ENCODE measurements at places on chromosomes 12 and 14. TPM values are rescaled to one million over a fixed set of nuclear protein-coding genes. Genes with fewer than 3 reads are reported as not detected.
A peak's percentile ranks its signal among the peaks of the same experiment; 100 is the strongest.

Gene EXOC3L4
- total RNA-seq: 1.0 TPM

Gene KCNA5
- total RNA-seq: 0.25 TPM

Gene PLCZ1
- total RNA-seq: 13.4 TPM

Gene PGF
- total RNA-seq: 6.5 TPM

Gene GZMH
- not detected for total RNA-seq

Gene ZNF140
- total RNA-seq: 33.9 TPM

Gene ZFHX2
- total RNA-seq: 9.2 TPM

Gene NGB
- 1.3 TPM for total RNA-seq

Gene PCK2
- total RNA-seq: 30.6 TPM

Gene CLECL1
- total RNA-seq: not detected

Gene RARG
- total RNA-seq: 12.1 TPM

Gene SMIM41
- 15.6 TPM for total RNA-seq

Gene INHBC
- total RNA-seq: 1.8 TPM

GRCh38 chr14:92058006-92058917, 18.4 kb upstream of the TRIP11 start:
- no peak for DNase-seq

GRCh38 chr12:50537538-50537919, 32.7 kb downstream of the DIP2B start:
- no peak for DNase-seq

- no peak for DNase-seq
These were observed 96.8 kb upstream of the NTF3 start for GRCh38 chr12:5335069-5335468.

GRCh38 chr12:92493816-92494215, 209.0 kb upstream of the PLEKHG7 start:
- no peak for DNase-seq

DNA sequence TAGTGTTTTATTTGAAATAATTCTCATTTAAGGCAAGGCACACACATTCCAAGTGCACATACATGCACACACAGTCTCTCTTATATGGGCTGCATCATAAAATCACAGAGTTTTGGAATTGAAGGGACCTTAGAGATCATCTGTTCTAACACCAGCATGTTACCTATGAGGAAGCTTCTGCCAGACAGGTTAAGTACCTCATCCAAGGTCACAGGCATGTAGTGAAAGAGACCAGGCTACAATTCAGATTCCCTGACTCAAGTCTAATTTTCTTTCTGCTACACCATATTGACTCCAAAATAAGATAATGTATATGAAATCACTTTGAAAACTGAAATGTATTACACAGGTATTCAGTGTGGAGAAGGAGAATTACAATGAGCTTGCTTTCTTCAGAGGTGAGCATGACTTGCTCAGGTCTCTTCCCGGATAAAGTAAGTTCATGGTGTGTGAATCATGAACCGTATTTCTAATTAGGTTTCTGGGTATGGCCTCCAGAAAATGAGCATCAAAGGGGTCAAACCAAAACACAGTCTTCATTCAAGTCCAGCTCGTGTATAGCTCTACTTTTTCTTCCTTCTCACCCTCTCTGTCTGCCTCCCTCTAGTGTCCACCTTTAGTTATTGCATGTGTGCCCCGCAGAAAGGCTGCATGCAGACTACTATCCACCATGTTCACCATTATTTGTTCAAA, 411.9 kb downstream of the FUT8 start:
- peak; percentile 57 for DNase-seq

DNA sequence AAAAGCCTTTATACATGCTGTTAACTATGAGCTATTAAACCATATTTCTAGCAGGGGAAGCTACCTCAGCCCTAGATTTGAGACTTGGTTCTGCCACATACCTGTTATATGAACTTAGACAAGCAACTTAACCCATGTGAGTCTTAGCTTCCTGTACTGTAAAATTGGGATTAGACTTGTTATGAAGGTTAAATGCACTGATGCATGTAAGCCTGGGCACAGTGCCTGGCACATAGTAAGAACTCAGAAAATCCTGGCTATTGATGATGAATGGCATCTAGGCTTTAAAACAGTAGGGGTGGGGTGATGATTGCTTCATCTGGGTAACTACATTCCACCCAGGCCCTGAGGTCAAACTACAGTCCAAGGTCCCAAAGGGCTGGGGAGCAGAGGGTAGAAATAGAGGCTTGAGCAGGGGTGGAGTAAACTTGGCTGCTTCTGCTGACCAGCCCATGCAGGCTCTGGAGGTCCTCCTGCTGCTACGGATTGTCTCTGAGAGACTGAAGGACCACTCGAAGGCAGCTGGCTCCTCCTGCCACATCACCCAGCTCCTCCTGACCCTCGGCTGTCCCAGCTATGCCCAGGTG, 11.3 kb downstream of the ESPL1 start:
- DNase-seq: no peak

- no peak for DNase-seq
These were observed 75.0 kb upstream of the HIF1A start for GRCh38 chr14:61620130-61620946.

DNA sequence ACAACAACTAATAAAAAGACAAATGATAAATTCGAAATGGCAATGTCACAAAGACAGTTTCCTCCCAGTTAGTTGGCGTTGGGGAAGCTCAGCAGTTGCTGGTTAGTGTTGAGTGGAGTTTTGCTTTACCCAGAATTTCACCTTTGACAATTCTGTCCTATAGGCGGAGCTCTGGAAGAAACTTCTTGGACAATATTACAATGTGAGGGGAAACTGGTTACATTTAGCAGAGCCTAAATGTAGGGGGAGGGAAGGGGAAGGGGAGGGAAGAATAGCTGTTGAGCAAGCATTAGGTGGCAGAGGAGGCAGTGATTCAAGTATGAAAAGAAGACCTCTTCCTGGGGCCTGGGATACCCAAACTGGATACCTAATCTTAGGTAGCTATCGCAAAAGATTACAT, 51.4 kb downstream of the BDKRB1 start:
- DNase-seq: no peak

GRCh38 chr12:115336506-115336905, 652.5 kb upstream of the TBX3 start:
- DNase-seq: no peak

- DNase-seq: no peak
These were observed 167.9 kb downstream of the CAND1 start for GRCh38 chr12:67437011-67437410.

DNA sequence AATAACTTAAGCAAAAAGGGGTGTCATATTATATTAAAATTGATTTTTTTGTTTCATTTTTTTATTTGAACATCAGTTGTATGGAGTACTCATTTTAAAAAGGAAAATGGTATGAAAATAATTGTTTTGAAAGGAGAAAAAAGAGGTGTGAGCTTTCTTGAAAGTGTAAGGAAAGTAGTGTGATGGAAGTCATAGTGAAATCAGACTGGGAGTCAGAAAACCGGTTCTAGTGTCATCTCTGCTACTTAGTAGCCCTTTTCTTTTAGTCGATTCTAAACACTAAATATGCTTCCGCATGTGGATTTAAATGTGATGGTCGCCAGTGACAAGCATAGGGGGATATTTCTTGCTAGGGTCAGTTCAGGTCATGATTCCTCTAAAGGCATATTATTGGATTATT, 1.8 kb upstream of the DYRK2 start:
- no peak for DNase-seq

DNA sequence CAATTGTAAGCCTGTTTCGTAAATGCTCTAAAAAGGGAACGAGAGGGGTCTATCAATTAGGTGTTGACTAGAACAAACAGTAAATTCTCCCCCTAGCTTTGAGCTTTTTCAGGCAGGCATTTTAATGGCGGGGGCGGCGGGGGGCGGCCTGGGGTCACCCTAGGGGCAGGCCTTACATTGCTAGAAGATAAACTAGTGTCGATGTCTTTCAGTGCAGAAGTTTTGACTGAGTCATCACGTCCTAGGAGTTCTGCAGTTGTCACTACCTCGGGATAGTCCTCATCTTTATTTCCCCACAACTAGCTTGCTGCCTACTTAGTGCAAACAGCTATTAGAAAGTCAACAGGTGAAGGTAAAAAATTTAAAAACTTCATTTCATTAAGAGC, 1.6 kb downstream of the ATP6V1D start:
- DNase-seq: no peak

GRCh38 chr14:22482782-22483553, 106.1 kb downstream of the DAD1 start:
- DNase-seq: no peak

DNA sequence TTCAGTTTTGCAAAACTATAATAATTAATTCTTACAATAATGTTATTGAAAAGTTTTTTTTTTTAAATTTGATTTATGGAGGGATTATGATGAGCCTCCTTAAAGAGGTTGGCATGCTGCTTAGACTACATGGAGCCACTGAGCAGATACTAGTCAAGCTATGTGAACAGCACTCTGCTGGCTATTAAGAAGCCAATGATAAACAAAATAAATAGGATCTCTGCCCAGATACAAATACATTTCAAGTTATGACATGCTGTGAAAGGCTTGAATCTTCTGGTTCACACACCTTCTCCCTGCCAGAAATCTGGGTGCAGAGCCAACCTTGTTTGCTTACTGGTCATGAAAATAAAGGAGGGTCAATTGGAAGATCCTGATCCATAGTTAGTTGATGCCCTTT, 107.4 kb upstream of the NAV3 start:
- no peak for DNase-seq

GRCh38 chr12:100795174-100795799, 711 bp downstream of the ANO4 start:
- no peak for DNase-seq

GRCh38 chr12:104083769-104084475, 19.6 kb downstream of the HCFC2 start:
- no peak for DNase-seq

GRCh38 chr12:130990034-130990433, 36.3 kb downstream of the ADGRD1 start:
- no peak for DNase-seq

DNA sequence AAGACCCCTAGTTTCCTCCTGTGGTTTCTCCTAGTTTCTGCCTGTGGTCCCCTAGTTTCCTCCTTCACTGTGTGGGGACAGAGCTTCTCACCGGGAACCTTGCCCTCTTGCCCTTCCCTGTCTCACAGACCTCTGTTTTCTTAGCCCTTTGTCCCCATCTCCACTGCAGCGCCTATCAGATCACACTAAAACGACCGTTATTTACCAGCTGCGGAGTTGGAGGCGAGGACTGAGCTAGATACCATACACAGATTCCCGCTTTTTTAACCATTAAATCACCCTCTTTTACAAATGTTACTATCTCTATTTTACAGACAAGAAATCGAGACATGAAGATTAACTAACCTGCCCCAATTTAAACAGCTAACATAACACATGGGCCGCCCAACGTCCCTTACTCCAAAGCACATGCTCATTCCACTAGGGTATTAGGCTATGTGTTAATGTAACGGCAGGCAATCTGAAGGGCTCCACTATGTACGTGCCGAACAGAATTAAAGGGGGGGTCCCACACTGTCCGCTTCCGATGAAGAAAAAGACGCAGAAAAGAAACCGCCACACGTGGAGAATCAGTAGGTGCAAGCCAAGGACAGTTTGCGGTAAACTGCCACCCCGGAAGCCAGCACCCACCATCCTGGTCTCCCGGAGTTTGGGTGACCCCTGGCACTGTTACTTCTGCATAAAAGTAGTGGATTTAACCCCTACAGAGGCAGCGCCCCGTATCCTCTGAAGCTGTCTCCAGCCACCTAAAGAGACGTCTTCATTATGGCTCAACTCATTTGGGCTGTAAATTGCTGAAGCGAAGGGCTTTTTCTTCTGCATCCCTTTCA, 1.9 kb upstream of the FKBP4 start:
- no peak for DNase-seq

- DNase-seq: no peak
These were observed 682.4 kb downstream of the SLC16A7 start for GRCh38 chr12:60278209-60278608.

DNA sequence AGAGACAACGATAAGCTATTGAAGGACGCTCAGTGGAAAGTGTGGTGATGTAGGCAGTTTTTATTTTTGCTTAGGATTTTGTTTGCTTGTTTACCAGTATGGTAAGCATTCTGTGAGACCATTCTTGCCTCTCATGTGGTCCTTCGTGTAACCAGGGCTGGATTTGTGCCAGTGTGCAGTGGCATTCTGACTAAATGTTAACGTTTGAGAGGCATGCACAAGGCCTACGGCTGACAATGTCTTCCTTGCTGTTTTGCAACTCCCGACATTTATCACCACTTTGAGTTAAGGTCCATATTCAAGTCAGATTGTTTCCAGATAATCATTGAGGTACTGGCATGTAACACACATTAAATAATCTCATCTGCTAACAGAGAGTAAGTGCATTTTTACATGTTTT, 102.3 kb upstream of the BCAT1 start:
- no peak for DNase-seq

- no peak for DNase-seq
These were observed 1.1 kb downstream of the SP1 start for GRCh38 chr12:53380794-53381730.

GRCh38 chr12:59472273-59472672, 123.6 kb upstream of the SLC16A7 start:
- DNase-seq: no peak

DNA sequence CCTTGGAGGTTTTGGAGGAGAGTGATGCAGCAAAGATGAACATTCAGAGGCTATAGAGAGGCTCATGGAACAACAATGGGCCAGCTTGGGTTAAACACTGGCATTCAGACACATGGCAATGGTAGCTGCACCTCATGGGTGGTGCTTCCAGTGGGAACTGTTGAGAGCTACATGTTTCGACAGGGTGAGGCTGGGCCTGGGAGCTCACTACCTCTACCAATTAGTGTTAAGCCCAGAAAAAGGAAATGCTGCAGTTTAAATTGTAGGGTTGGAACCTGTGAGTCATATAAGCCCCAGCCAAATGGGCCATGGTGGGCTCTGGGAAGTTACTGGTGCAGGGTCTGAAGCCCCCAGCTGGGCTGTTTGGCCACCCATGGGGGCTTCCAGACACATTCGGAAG, 279.7 kb downstream of the ZFP36L1 start:
- no peak for DNase-seq

GRCh38 chr12:77070382-77070781, 5.0 kb upstream of the E2F7 start:
- no peak for DNase-seq

- no peak for DNase-seq
These were observed 81.2 kb downstream of the CHGA start for GRCh38 chr14:93003945-93004698.

GRCh38 chr14:78245238-78245637, 75.1 kb downstream of the NRXN3 start:
- no peak for DNase-seq

GRCh38 chr12:18971932-18972331, 157.6 kb upstream of the PLEKHA5 start:
- no peak for DNase-seq

- DNase-seq: no peak
These were observed 83.4 kb downstream of the NAV3 start for GRCh38 chr12:77914081-77914488.

- peak; percentile 43 for DNase-seq
These were observed 28.5 kb downstream of the PRIMA1 start for GRCh38 chr14:93759719-93760307.

DNA sequence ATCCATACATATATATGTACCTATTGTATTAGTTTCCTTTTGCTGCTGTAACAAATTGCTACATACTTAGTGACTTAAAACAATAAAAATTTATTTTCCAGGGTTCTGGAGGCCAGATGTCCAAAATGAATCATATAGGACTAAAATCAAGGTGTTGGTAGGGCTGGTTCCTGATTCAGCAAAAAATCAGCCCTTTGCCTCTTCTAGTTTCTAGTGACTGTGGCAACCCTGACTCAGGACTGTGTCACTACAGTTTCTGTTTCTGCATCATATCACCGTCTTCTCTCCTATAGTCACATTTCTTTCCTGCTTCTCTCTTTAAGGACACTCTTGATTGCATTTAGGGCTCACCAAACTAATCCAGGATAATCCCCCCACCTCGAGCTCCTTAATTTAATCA, 386.3 kb upstream of the TBX3 start:
- no peak for DNase-seq
